Aortic smooth muscle cell (primary cell): ENCODE measurements at places on chromosomes 6 and 20. TPM values are rescaled to one million over a fixed set of nuclear protein-coding genes. Genes with fewer than 3 reads are reported as not detected.

DNPH1 gene
- 42.3 and 45.3 TPM in 2 replicates for total RNA-seq

TOMM6 gene
- 48.1 and 66.3 TPM in 2 replicates for total RNA-seq

OR2H1 gene
- total RNA-seq, result not detected in 2 replicates

ZNF391 gene
- 0.13 and 0.56 TPM in 2 replicates for total RNA-seq

KIF25 gene
- total RNA-seq, result not detected in 2 replicates

THBD gene
- 123 and 293 TPM in 2 replicates for total RNA-seq

CCN6 gene
- not detected in 2 replicates for total RNA-seq

IRF4 gene
- under 0.01 TPM in 1 of 2 replicates, not detected in the other for total RNA-seq

GID8 gene
- total RNA-seq, result 29.6 and 33.0 TPM in 2 replicates

TINAG gene
- not detected in 2 replicates for total RNA-seq

RRAGD gene
- total RNA-seq, result 3.2 and 5.9 TPM in 2 replicates

SPDEF gene
- total RNA-seq, result under 0.01 TPM in 1 of 2 replicates, not detected in the other

BPIFB1 gene
- not detected in 2 replicates for total RNA-seq

SLPI gene
- 0.66 TPM in 1 of 2 replicates, not detected in the other for total RNA-seq

GSTA3 gene
- 0.19 TPM in 1 of 2 replicates, not detected in the other for total RNA-seq

PLA2G7 gene
- 0.13 TPM in 1 of 2 replicates, not detected in the other for total RNA-seq
